ENCODE measurements at places on chromosomes 3 and 15.

DNA sequence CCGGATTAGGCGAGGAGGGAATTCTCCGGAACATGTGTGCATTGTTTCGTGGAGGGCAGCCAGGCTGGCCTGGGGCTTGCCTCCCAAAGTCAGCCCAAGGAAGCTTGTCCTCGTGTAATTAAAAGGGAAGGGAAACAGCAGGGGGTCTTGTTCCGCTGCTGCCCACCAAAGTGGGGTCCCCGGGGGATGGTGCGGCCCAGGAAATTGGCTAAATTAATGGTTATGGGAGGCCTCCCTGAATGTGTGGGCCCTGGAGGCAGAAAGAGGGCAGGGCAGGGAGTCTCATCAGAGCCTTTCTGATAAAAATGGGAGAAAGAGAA is 118.1 kb downstream of the OPA1 start:
- H3K4me3 ChIP-seq = no peak overlapping the region
- H3K4me1 ChIP-seq = no peaks in the 10 kb centered on the region
- no peak for DNase-seq
- no peaks in the 10 kb centered on the region for H3K27me3 ChIP-seq

DNA sequence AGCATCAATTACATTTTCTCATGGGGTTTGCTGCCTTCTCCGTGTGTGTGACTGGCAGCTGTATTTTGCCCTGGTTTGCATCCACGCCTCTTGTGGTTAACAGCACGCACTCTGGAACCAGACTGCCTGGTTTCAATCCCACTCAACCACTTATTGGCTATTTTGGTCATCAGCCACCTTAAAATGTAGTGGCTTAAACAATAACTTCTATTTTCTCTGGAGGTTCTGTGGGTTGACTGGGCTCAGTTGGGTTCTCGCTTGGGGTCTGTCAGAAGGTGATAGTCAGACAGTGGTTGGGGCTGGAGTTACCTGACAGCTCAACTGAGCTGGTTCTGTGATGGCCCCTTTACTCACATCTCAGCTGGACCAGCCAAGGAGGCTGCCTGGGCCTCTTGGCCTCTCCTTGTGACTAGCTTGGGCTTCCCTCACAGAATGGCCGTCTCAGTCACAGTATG is 36.8 kb downstream of the EHD4 start:
- no peaks in the 10 kb centered on the region for H3K27me3 ChIP-seq
- H3K36me3 ChIP-seq = peaks cover 7% of the 10 kb centered on the region
- H3K4me1 ChIP-seq = peaks cover 44% of the 10 kb centered on the region
- H3K4me3 ChIP-seq = no peak overlapping the region
- DNase-seq = no peak

DNA sequence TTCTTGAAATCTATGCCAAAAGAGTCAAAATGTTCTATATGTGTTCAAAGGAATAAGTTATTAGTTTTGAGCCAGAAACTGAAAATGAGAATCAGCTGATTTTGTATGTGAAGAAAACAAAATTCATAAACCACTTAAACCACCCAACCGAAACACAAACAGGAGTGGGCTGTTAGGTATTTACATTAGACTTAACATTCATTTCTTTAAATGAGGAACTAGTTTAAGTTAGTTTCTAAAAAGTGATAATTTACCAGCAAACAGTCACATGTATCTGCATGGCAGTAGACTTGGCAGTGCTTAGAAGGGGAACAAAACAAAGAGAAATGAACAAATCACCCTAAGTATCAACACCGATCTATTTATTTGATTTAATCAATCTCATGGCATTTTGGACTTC is 128.0 kb downstream of the GMNC start:
- no peaks in the 10 kb centered on the region for H3K27me3 ChIP-seq
- H3K4me3 ChIP-seq = no peak overlapping the region
- no peak overlapping the region for H3K27ac ChIP-seq
- H3K4me1 ChIP-seq = no peaks in the 10 kb centered on the region
- no peak for DNase-seq
- no peaks in the 10 kb centered on the region for H3K36me3 ChIP-seq

DNA sequence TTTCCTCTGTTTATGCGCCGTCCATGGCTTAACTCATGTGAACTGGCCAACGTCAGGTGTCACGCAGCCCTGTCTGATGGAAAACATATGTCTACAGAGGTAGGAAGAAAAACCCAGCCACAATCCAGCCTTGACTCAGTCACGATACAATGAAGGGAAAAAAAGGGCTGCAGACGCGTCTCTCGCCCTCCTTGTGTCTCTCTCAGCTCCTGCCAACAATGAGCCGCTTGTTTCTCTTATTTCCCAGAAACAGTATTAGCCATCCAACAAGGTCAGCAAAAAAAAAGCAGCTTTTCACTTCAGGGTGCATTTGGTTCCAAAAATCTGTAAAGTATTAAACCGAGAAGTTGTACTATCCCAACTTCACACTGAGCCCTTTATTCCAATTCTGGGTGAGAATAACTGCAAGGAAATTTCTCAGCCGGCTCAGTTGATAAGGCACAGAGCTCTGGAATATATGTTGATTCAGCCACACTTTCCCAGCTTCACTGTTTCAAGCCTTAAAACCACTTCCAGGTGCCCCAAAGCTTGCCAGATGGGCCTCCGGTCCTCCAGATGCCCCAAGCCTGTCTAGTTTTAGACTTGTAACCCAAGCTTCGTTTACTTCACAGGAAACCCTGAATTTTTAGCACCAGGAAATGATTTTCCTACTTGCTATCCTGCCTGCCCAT is 79.4 kb downstream of the TM4SF4 start:
- no peak overlapping the region for H3K4me3 ChIP-seq
- peak overlapping the region; percentile 18 for H3K27ac ChIP-seq
- DNase-seq = peak; percentile 47
- H3K27me3 ChIP-seq = no peaks in the 10 kb centered on the region

- H3K4me1 ChIP-seq = no peaks in the 10 kb centered on the region
- no peaks in the 10 kb centered on the region for H3K36me3 ChIP-seq
- H3K4me3 ChIP-seq = no peak overlapping the region
- no peak overlapping the region for H3K27ac ChIP-seq
- DNase-seq = no peak
Measured at GRCh38 chr3:42735019-42735418, 32.4 kb upstream of the HHATL start.

DNA sequence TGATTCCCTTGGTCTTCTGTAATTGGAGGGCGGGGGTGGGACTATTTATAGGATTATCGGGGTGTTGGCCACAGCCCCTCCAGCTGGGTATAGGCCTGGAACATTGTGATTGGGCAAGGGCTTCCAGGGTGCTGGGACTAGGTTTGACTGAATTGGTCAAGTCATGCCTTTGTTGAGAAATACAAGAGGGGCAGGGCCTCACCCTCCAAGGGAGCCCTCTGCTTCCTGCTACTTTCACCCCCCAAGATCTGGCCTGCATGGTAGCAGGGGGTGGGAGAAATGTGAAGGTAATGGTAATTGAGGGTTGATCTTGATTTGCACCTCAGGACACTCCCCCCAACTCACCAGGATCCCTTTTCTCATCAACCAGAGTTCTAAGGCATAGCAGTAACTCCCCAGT is 25.2 kb downstream of the TRIM71 start:
- H3K27me3 ChIP-seq = no peaks in the 10 kb centered on the region
- no peak overlapping the region for H3K4me3 ChIP-seq
- no peaks in the 10 kb centered on the region for H3K36me3 ChIP-seq
- no peak overlapping the region for H3K27ac ChIP-seq
- H3K4me1 ChIP-seq = no peaks in the 10 kb centered on the region

- peaks cover 31% of the 10 kb centered on the region for H3K4me1 ChIP-seq
- H3K4me3 ChIP-seq = no peak overlapping the region
- no peaks in the 10 kb centered on the region for H3K27me3 ChIP-seq
- no peak overlapping the region for H3K27ac ChIP-seq
- peak; percentile 62 for DNase-seq
Measured at GRCh38 chr15:99433026-99433756, 132.6 kb upstream of the MEF2A start.

DNA sequence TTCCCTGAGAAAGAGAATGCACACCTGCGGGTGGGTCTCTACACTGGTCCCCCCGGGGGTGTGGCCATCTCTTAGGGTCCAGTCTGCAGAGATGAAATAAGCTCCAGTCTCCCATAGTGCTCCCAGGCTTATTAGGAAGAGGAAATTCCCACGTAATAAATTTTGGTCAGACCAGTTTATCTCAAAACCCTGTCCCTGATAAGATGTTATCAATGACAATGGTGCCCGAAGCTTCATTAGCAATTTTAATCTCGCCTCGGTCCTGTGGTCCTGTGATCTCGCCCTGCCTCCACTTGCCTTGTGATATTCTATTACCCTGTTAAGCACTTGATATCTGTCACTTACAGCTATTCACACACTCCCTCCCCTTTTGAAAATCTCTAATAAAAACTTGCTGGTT is 46.8 kb downstream of the OR5H15 start:
- H3K27me3 ChIP-seq = no peaks in the 10 kb centered on the region
- H3K36me3 ChIP-seq = no peaks in the 10 kb centered on the region
- H3K27ac ChIP-seq = no peak overlapping the region
- no peak for DNase-seq

DNA sequence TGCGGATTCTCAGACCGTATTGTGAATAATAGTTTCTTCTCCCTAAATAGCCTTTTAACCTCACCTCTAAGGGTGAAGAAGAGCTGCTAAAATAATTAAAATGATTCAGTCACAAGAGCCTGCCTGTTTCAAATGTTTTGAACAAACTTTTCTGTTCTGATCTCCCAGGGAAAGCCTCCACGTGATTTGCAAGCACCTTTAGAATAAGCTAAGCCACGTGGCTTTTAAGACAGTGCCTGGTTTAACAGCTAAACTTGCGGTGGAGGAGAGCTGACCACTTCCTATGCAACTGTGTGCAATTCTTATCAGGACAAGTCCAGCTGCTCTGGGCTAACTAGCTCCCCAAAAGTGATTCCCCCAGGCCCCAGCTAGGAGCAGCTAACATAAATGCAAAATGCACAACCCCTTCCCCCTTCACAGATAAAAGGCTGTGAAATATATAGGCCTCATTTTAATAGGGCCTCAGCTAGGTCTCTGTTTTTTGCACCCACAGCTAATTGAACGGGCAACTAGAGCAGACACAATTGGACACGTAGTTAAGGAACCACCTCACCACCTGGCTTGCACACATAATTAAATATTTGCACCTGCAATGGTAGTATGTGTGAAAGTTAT is 401.2 kb upstream of the NR2F2 start:
- no peak overlapping the region for H3K4me3 ChIP-seq
- DNase-seq = no peak
- no peaks in the 10 kb centered on the region for H3K36me3 ChIP-seq
- no peaks in the 10 kb centered on the region for H3K27me3 ChIP-seq
- H3K4me1 ChIP-seq = no peaks in the 10 kb centered on the region
- H3K27ac ChIP-seq = no peak overlapping the region

DNA sequence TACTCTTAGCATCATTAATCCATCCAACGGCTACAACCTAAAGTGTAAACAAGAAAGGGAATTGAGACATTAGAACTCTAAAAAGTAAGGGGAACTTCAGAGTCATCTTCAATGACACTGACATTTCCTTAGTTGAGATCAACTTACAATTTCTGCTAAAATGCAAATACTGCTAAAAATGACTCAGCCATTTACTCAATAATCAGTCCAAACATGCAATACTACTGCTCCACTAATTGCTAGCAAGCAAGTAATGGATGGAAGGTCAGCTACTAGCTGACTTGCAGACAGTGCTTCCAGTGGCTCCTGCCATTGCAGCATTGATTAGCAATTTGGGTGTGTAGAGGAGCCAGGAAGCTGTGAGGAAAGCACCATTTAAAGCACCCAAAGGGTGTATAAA is 28.4 kb downstream of the CD200R1L start:
- H3K27me3 ChIP-seq = no peaks in the 10 kb centered on the region
- no peaks in the 10 kb centered on the region for H3K36me3 ChIP-seq
- no peak overlapping the region for H3K4me3 ChIP-seq
- no peak overlapping the region for H3K27ac ChIP-seq

- no peaks in the 10 kb centered on the region for H3K4me1 ChIP-seq
- no peak for DNase-seq
- H3K36me3 ChIP-seq = no peaks in the 10 kb centered on the region
- no peaks in the 10 kb centered on the region for H3K27me3 ChIP-seq
Measured at GRCh38 chr3:183410280-183410679, 18.1 kb downstream of the MCF2L2 start.
